ENCODE measurements at places on chromosomes 11 and 22. TPM values are rescaled to one million over a fixed set of nuclear protein-coding genes. Genes with fewer than 3 reads are reported as not detected.

- DNase-seq = no peak
Measured at GRCh38 chr11:58433638-58434203, 5.8 kb upstream of the OR5B2 start.

DNA sequence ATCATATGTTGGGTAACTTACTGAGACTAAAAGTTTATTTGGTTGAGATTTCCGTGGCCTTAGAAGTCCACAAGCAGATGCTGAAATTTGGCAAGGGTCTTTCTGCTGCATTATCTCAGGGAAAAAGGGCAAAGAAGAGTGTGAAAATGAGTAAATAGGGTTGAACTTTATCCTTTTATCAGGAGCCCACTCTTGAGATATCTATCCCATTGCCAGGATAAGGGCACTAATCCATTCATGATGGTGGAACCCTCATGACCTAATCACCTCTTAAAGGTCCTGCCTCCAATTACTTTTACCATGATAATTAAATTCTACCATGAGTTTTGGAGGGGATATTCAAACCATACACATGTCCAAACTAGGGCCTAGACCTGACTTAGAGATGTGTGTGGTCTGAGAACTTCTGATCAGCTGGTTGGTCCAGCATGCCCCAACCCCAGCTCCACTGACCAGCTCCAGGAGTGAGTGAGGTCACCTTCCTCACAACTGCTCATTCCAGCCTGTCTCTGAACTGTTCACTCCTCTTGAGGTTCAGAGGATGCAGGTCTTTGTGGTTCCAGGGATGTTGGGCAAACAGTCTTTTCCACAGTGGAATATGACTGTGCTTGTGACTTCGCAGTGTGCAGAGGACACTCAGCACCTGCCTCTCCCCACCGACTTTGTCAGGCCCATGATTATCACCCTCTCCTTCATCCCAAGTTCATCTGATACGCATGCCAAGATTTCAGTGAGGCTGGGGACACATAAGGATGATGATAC lies 130.1 kb upstream of the TOP3B start:
- DNase-seq = no peak

GRCh38 chr11:27212248-27212780 lies 150.7 kb downstream of the CCDC34 start:
- no peak for DNase-seq

RBMXL2 gene
- total RNA-seq = not detected

PKNOX2 gene
- total RNA-seq = 8.7 TPM

MOB2 gene
- total RNA-seq = 38.5 TPM

HEPN1 gene
- total RNA-seq = not detected

PANX2 gene
- 3.1 TPM for total RNA-seq

- no peak for DNase-seq
Measured at GRCh38 chr11:2672553-2673249, 27.1 kb downstream of the KCNQ1OT1 start.

MIOX gene
- total RNA-seq = not detected

SLC22A25 gene
- total RNA-seq = not detected

GALNT18 gene
- total RNA-seq = 51.3 TPM

SCGB1D2 gene
- total RNA-seq = not detected

KLHDC7B gene
- total RNA-seq = 1.5 TPM

DNA sequence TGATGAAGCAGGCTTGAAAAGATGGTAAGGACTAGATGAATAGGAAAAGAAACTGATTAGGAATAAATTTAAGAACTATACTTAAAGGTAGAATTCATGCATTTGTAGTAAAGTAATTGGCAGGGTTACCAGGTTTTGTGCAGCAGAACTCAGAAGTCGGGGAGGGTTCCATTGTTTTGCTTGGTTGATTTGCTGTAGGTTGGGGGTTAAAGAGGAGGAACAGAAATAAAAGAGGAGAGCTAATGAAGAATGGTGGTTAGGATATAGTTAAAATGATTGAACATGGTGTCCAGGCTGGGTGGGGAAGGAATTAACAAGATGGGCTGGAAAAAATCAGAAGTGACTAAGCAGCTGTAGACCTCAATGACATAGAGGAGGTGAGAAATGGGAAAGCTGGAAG lies 5.5 kb upstream of the SPON1 start:
- DNase-seq = no peak

ALDH3B2 gene
- total RNA-seq = 6.4 TPM

DNA sequence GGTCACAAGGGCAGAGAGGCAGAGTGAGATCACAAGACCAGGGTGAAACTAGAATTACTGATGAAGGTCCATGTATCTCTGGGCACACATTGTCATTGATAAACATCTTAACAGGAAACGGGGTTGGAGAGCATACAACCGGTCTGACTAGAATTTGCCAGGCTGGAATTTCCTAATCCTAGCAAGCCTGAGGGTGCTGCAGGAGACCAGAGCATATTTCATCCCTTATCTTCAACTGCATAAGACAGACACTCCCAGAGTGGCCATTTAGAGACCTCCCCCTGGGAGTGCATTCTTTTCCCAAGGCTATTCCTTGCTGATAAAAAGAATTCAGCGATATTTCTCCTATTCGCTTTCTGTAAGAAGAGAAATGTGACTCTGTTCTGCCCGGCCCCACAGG lies 84.6 kb upstream of the IZUMO1R start:
- DNase-seq = no peak

DNA sequence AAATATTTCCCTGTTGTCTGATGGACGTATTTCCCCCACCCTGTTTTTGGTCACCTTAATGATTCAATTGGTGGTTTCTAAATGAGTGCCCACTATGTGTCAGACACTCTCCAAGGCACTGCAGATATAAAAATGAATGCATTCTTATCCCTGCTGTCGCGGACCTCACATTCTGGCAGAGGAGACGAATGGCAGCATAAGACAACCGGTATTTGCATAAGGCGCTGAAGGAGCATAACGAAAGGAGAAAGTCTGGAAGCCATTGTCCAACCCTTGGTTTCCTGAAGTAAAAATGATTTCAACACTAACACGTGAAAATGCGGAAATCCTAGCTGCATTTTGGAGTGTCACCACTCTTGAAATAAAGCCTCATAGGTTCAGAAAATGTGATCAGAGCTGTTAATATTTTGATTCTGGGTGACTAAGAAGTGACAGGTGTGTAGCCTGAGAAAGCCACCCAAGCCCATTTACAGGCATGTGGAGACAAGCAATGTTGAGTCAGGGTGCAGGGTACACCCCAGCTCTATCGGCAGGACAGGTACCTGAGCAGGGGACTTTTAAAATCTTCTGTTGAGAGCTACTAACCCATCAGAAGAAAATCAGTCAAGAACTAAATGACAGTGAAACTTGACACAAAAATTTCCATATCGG lies 10.1 kb upstream of the GAB2 start:
- DNase-seq = no peak

E2F8 gene
- total RNA-seq = 0.74 TPM

Measured in upper lobe of left lung (tissue), 6 donors.